ENCODE measurements at places on chromosomes 1 and 21. TPM values are rescaled to one million over a fixed set of nuclear protein-coding genes. Genes with fewer than 3 reads are reported as not detected.

GRCh38 chr1:36787312-36787913 is 246.9 kb downstream of the GRIK3 start:
- no peak overlapping the region for H3K27ac ChIP-seq
- no peaks in the 10 kb centered on the region for H3K36me3 ChIP-seq
- H3K27me3 ChIP-seq: no peaks in the 10 kb centered on the region
- H3K4me3 ChIP-seq: no peak overlapping the region
- DNase-seq: no peak

GRCh38 chr1:223836586-223836985 is 9.2 kb downstream of the TP53BP2 start:
- no peaks in the 10 kb centered on the region for H3K36me3 ChIP-seq
- H3K4me1 ChIP-seq: peaks cover 31% of the 10 kb centered on the region
- no peak overlapping the region for H3K27ac ChIP-seq

DNA sequence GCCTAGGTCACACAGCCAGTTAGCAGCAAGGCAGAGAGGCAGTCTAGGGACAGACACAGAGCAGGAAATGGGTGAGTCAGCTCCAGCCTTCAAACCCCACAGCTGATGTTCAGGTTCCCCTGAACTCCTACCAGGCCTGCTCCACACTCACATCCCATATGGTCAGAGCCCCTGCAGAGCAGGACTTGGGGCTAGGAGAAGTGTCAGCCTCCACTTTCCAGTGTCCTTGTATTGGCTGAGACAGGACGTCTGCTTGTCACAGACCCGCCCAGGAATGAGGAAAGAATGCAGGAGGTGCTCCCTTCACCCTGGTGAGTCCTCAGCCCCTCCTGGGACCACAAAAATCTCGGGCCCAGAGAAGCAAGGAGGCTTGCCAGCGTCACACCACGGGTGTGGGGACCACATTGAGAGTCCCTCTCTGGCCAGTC is 92.5 kb downstream of the LACTBL1 start:
- no peak overlapping the region for H3K4me3 ChIP-seq
- H3K27ac ChIP-seq: no peak overlapping the region
- peak; percentile 70 for DNase-seq
- H3K36me3 ChIP-seq: peaks cover 20% of the 10 kb centered on the region
- peaks cover 5% of the 10 kb centered on the region for H3K4me1 ChIP-seq

- no peaks in the 10 kb centered on the region for H3K27me3 ChIP-seq
- no peak for DNase-seq
- H3K36me3 ChIP-seq: peaks cover 17% of the 10 kb centered on the region
- no peak overlapping the region for H3K4me3 ChIP-seq
- H3K4me1 ChIP-seq: peaks cover 18% of the 10 kb centered on the region
Measured at GRCh38 chr1:9246215-9246614, 11.6 kb downstream of the H6PD start.

UMODL1 gene
- not detected for total RNA-seq

All from IMR-90 (cell line).